ENCODE measurements at places on chromosomes 11 and 22.
A peak's percentile ranks its signal among the peaks of the same experiment; 100 is the strongest.

- no peak for DNase-seq
Measured at GRCh38 chr11:15976433-15977045, 379.8 kb downstream of the SOX6 start.

- no peak for DNase-seq
Measured at GRCh38 chr11:93482556-93482955, 60.6 kb downstream of the SMCO4 start.

- no peak for DNase-seq
Measured at GRCh38 chr11:33147559-33147958, 13.7 kb downstream of the CSTF3 start.

GRCh38 chr22:43884600-43885318 is 7.1 kb downstream of the PNPLA5 start:
- peak; percentile 53 for DNase-seq

DNA sequence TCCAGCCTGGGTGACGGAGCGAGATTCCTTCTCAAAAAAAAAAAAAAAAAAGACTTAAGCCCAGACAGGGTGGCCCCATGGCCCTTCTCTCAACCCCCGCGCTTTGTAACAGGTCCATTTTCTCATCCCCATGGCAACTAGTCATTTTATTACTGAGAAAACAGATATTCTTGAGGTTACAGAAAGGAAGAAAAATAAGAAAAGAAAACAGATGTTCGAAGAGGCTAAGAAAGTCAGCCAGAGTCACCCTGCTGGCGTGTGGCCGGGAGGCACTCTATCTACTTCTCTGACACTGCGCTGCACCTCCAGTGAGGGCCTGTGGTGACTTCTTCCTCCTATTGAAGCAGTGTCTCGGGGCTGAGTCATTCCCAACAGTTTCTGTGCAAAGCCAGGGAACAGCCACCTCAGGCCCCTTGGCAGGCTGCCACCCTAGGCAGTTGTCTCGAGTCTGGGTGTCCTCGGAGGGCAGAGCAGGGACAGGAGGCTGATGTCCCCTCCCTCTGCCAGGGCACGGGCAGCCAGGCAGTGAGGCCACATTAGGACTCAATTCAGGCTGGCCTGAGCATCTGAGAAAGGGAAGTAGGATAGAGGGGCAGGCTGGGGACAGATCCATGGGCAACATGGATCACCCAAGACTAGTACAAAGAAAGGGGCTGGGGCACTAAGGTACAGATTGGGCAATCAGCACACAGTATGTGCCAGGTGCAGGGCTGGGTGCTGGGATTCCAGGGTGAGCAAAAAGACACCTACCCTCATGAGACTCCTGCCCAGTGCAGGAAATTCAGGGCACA is 16.4 kb upstream of the SYVN1 start:
- peak; percentile 92 for DNase-seq

- DNase-seq: no peak
Measured at GRCh38 chr11:8757047-8757446, 74.5 kb downstream of the RPL27A start.

- no peak for DNase-seq
Measured at GRCh38 chr11:46127150-46127638, 5.9 kb upstream of the PHF21A start.

GRCh38 chr22:37445501-37445900 is 18.2 kb upstream of the ELFN2 start:
- no peak for DNase-seq

- no peak for DNase-seq
Measured at GRCh38 chr22:47515384-47516125, 753.1 kb downstream of the TBC1D22A start.

DNA sequence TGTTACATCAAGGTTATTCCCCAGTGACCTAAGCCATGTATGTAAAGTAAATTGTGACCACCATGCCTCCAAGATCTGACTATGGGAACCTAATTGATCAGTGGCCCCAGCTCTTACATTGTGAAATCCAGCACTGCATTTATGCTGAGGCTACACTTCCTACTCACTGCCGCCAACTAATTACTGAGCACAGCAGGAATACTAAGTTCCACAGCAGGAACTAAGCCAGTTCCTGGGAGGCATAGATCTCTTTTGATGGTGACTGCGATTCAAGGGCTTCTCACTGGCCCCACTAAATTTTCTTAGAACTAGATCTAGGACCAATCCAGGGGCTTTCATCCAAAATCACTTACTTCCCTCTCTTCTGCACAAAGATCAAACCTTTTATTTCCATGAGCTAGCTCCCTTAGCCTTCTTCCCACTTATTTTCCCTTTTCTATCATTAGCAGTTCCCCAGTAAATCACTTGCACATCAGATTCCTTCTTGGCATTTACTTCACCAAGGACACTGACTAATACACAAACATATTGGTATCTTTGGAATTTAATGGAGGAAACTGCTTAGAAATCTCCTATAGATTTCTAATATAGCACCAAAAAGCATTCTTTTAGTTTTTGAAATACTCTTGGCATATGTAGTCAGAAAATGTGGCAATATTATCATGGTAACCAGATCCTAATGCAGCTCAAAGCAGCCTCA is 46.0 kb downstream of the CNTN5 start:
- DNase-seq: no peak

- DNase-seq: no peak
Measured at GRCh38 chr11:55697817-55698216, 35.8 kb downstream of the OR4C6 start.

DNA sequence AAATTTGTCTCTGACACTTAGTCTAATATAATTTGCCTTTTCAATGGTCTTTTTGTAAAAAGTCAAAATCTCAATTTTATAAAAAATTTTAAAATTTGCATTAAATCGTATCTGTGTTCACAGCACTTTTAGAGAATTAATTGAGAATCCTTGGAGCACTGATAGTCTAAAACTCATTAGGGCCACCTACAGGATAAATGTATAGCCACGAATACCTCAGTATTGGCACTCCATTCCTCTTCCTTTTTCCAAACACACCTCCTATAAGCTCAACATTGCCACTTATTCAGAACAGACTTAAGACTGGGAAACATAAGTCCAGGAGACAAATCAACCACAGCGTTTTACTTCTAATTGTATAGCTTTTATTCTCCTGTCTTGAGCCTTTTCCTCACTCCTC is 776.0 kb upstream of the ARHGAP42 start:
- DNase-seq: no peak

DNA sequence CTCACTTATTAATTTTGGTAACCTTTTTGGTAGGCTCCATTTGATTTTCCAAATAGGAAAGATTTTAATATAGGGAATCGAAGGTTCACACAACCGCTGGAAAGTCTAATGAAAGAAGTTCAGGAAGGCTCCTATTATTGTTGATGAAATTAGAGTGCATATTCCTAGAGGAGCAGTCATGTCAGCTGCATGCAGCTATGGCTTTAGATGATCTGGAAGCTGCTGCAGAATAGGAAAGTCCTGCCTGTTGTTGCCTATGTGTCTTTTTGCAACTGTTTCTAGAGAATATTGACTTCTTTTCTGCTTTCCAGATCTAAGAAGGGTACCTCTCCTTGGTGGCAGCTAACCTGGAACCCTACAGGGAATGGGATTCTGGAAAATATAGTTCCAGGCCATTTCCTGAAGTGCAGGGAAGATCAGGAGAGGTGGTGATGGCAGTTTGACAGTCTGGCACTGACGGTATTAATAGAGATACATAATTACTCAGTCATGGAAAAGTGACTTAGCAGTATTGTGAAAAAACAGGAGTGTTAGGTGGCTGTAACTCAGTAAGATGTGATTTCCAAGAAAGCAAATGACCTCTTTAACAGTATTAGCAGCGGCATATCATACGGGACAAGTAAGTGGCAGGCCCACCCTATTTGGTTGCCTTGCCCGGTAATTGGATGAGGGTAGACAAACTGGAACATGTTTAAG is 54.0 kb downstream of the TNRC6B start:
- no peak for DNase-seq

Measured in posterior cingulate gyrus (tissue), 11 donors.